Stimulated activated CD8-positive, alpha-beta memory T cell treated with anti-CD3 and anti-CD28 coated beads, Interleukin-7, amount 100 ng/mL, for 4 hours (primary cell): ENCODE measurements at places on chromosomes 6 and 20.

GRCh38 chr20:46111028-46111835, 6.9 kb upstream of the CD40 start:
- DNase-seq, result no peak

DNA sequence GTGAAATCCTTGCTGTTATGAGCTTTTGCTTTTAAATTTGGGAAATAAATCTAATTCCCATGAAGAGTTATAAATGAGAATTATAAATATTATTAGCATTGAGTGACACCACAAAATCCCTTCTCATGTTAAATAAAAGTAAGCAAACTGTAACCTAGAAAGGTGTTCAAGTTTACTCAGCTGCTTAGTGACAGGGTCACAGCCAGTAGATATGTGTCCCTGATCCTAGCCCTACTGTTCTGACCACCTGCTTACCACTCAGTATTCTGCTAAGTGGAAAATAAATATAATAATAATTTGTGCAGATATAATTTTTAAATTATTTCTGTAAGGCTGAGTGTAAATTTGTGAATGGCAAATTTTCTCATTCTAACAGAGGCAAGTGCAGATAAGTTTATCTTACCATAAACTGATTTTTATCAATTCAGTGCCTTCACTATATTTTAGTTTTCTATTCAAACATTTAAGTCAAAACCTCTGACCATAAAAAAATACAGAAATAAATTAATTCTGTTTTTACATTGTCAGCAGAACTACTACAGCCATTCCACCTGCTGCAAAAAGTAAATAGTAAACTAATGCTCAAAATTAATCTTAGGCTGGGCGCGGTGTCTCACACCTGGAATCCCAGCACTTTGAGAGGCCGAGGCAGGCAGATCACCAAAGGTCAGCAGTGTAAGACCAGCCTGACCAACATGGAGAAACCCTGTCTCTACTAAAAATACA, 118.2 kb downstream of the TENT5A start:
- DNase-seq, result no peak

- DNase-seq, result no peak
Observed at GRCh38 chr6:167888098-167888497, 61.4 kb downstream of the AFDN start.

DNA sequence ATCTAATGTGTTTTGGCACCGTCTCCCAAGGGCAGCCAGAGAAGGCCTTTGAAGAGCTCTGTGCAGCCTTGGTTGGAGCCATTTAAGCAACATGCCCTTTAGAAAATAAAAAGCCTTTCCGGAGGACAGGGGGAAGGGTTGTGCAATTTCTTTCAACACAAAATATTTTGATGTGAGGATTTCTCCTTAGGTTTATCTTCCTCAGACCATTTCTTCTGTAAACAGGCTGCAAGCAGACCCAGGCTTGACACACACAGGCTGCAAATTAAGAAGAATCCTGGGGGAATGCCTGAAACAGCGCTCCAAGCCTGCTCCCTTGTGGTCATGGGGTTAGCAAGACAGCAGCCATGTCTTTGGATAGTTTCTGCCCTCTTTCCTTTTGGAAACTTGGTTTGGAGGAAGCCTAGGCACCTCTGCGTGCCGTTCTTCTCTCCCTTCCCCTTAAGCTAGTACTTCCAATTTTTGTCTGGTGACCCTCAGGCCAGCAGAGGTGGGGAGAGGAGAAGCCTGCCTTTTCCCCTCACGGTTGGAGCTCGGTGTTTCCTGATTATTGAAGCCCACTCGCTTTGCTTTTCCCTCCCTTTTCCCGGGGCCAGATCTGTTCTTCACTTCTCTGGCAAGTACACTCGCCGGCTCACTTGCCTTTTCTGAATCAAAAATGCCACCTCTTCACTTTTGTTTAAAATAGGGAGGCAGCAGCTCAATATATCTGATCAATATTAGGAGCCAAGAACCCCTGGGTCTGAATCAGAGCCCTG, 39.6 kb upstream of the NOX3 start:
- no peak for DNase-seq

- DNase-seq, result no peak
Observed at GRCh38 chr6:100612094-100612493, 147.4 kb upstream of the SIM1 start.

- DNase-seq, result no peak
Observed at GRCh38 chr6:42424906-42425474, 26.7 kb downstream of the TRERF1 start.

GRCh38 chr6:30979141-30979540, 4.4 kb upstream of the MUC21 start:
- no peak for DNase-seq

GRCh38 chr6:109626311-109626710, 64.7 kb downstream of the AK9 start:
- no peak for DNase-seq

- DNase-seq, result no peak
Observed at GRCh38 chr6:20467437-20467836, 65.8 kb downstream of the E2F3 start.

DNA sequence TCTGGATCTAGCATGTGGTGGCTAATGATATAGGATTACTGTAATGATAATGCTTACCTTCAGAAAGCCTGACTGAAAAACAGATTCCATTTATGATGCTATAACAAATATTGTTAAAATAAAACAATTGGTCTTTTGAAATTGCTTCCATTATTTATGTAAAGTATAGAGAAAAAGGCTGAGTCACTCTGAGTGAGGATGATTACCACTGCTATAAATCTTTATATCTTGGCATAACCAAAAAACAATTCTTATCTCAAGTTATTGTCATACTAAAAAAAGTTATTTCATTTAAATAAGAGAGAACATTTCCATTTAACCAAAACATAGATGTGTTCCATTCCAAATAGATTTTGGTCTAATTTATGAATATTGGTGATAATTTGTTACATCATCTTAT, 53.0 kb upstream of the DST start:
- no peak for DNase-seq

- no peak for DNase-seq
Observed at GRCh38 chr6:89611666-89612065, 26.9 kb downstream of the LYRM2 start.

DNA sequence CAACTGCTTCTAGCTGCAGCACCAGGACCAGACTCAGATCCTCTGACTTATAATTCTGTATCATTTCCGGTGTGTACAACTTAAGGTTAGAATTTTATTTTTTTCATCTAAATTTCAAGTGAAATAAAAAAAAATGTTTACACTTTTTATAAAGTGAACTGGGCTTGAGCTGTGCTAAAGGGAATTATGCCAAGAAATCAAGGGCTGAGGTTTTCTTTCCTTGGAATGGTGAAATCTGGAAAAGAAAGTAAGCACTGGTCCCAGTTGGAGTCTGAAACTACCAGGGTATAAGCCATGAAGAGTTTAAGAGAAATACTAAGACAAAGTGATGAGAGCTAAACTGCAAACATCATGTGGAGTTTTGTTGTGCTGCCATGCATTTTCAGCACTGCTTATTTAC, 21.7 kb upstream of the FYN start:
- DNase-seq, result no peak

GRCh38 chr6:33933101-33933500, 129.3 kb upstream of the MLN start:
- no peak for DNase-seq

- no peak for DNase-seq
Observed at GRCh38 chr6:149234051-149234962, 83.2 kb upstream of the TAB2 start.

GRCh38 chr6:156164701-156165452, 612.3 kb upstream of the ARID1B start:
- no peak for DNase-seq

DNA sequence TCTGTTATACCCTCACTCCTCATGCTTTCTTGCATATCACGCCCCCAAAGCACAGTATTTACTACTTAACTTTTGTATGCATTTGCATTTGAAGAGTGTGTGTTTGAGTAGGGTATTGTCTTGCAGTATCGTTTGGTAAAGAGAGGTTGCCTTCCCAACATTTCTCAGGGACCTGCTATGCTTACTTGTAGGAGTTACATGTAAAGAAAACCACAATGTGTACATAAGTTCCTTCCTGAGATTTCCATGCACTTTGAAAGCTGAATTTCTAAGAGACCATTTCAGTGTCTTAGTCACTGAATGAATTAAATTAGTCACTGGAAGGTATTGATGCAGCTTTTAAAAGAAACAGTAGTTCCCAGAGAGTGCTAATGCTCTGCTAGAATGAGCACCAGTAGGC, 159.3 kb upstream of the LAMA2 start:
- no peak for DNase-seq

GRCh38 chr6:144131248-144131709, 19.0 kb upstream of the STX11 start:
- no peak for DNase-seq

DNA sequence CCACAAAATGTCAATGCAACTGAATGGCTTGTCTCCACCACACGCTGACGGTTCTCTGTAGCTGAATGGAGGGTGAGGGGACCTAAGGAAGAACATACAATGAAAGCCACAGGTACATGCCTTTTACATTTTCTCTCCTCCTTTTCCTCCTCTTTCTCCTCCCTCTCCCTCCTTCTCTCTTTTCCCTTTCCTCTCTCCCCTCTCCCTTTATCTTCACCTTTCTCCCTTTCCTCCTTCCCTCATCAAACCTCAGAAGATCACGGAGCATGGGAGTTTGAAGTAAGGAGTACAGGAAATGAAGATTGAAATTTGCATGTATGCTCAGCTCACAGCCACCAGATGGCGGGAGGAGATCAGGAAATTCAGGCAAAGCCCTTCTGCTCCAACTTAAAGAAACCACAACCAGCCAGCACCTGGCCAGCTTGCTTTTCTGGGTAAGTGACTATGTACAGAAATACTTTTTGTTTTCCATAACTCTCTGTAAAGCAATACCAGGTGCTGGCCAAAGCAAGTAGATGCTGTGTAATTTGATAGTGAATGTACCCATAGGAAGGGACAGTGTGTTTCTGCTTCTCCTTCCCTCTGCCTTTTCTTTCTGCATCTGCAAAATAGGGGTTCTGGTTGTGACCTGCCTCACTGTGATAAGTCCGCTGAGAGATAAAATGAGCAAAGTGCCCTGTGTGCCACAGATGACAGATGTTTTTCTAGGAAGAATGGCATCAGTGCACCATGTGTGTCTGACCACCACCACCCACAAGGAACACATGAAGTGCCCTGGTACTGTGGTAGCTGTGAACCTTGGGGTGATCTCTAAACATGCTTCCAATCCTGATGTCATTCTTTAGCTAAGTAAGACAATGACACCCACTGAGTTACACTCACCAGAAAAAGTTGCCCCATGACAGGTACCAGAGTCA, 18.6 kb upstream of the FOXO3 start:
- peak; percentile 36 for DNase-seq

GRCh38 chr6:74597266-74597665, 608.6 kb downstream of the COL12A1 start:
- DNase-seq, result no peak

DNA sequence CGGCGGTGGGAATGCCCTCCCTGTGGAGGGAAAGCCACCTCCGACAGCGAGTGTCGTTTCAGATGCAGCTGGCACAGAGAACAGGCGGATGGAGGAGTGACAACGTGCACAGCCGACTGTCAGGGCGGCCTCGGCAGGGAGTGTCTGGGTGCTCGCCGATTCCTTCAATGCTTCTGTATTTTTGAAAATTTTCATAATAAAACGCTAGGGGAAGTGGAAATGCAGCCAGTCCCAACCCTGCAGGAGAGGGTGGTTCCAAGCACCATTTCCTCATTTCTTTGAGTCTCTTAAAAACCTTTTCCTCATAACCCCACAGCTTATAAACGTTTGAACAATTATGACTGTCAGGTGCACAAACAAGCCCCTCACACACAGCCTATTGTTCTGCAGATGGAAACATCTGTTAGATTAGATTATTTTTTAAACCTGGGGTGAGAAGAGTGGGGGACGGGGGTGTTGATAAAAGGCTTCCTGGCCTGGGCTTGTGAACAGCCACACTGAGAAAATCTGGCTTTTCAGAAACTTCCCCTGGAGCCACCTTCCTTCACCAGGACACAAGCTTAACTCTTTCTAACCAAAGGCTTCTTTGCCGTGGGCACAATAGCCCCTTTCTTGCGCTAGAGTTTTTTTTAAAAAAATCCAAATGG, 228.9 kb downstream of the ANKRD60 start:
- DNase-seq, result no peak

GRCh38 chr20:22001886-22002285, 296.4 kb downstream of the PAX1 start:
- no peak for DNase-seq
